Left colon (tissue), 2 donors: ENCODE measurements at places on chromosomes 6 and 20. TPM values are rescaled to one million over a fixed set of nuclear protein-coding genes. Genes with fewer than 3 reads are reported as not detected.

The IL17A gene
- total RNA-seq, result not detected

The ERVFRD-1 gene
- total RNA-seq, result 0.14 TPM

The SAMHD1 gene
- total RNA-seq, result 25.2 TPM

The CTCFL gene
- not detected for total RNA-seq

The FERMT1 gene
- 79.7 TPM for total RNA-seq

The MRPS10 gene
- 30.6 TPM for total RNA-seq

The GSTA2 gene
- total RNA-seq, result not detected

The CCN6 gene
- not detected for total RNA-seq

The HBS1L gene
- 48.9 TPM for total RNA-seq

The HFE gene
- total RNA-seq, result 12.0 TPM

The ZKSCAN8 gene
- 10.7 TPM for total RNA-seq

The F13A1 gene
- 26.9 TPM for total RNA-seq

The LY6G6F gene
- total RNA-seq, result not detected

The XKR7 gene
- total RNA-seq, result 0.06 TPM

DNA sequence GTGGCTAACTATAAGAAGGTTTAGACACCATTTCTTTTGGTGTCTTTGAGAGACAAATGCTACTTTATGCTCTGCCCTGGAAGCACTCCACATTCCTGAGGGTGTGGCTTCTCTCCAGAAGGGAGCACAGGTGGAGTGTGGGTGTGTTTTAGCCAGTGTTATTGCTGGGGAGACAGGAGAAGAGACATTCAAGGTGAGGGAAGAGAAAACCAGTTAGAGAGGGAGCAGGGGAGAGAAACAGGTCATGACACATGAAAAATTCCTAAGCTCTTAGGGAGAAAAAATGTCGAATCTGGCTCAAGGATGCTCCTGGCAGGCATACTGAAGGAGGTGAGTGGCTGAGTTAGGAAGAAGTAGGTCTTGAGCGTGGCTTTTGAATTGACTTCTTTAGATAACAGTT lies 292.8 kb downstream of the CLIC5 start:
- no peak for DNase-seq

GRCh38 chr6:89387516-89388201 lies 24.4 kb downstream of the RRAGD start:
- no peak for DNase-seq

- DNase-seq, result no peak
Measured at GRCh38 chr20:17444091-17444490, 87.1 kb downstream of the BFSP1 start.

DNA sequence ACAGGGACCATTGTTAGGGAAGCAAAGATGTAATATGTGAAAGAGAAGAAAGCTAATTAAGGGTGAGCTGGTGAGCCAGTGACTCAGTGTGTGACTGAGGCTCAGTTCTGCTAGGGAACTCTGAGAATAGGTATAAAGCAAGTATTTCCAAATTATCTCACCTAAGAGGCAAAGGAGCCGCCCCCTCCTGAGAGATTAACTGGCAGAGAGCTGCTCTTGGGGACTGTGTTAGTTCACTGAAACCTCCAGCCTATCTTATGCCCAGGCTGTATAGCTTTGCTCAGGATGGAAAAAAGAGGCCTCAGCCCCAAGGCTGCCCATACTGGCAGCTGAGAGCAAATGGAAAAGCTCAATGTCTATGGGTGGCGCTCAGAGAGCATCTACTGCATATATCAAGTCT lies 152.0 kb downstream of the PAK5 start:
- DNase-seq, result no peak

- no peak for DNase-seq
Measured at GRCh38 chr20:44650771-44651433, 597 bp downstream of the ADA start.

GRCh38 chr6:46380152-46380807 lies 111.0 kb downstream of the RCAN2 start:
- DNase-seq, result no peak

DNA sequence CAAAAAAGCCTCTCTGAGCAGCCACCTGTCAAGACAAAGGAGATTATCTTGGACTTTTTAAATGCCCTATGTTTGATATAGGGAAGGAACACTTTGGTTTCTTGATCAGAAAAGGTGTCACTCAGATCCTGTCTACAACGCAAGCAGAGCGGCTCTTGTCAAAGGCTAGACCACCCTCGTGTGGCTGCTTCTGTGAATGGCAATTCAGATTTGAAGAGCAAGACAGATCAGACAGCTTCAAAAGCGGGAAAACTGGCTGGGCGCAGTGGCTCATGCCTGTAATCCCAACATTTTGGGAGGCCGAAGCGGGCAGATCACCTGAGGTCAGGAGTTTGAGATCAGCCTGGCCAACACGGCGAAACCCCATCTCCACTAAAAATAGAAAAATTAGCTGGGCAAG lies 10.1 kb upstream of the NXT1 start:
- DNase-seq, result peak; percentile 34

GRCh38 chr6:166267526-166267925 lies 40.7 kb downstream of the PRR18 start:
- DNase-seq, result no peak

DNA sequence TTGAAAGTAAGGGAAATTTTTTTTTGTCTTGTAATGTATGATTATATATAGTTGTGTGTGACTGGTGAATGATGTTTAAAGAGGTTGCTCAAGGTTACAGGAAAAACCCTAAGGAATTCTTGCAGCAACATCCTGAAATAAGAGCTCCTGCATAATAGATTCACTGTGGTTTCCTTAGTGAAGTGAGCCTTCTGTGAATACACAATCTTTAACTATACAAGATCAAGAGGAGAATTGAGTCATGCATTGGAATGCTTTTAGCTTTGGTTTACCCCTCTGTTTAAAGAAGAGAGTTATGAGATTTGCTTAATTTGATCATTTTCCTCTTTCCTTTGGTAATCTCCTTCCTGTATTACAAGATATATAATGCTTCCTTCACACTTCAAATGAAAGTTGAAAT lies 141.6 kb upstream of the EYA4 start:
- DNase-seq, result no peak

DNA sequence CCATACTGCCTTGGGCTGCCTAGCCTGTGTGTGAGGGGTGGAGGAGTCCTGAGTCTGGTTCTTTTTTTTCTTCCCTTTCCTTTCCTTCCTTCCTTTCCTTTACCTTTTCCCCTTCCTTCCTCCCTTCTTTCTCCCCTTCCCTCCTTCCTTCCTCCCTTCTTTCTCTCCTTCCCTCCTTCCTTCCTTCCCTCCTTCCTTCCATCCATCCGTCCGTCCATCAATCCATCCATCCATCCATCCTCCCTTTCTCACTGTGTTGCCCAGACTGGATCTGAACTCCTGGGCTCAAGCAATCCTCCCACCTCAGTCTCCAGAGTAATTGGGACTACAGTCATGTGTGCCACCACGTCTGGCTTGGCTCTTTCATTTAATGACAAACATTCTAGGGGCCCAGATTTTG lies 750.7 kb upstream of the CHD6 start:
- DNase-seq, result no peak

- DNase-seq, result no peak
Measured at GRCh38 chr6:10425975-10426780, 11.3 kb upstream of the TFAP2A start.

- DNase-seq, result no peak
Measured at GRCh38 chr6:133101790-133102189, 139.4 kb upstream of the EYA4 start.

DNA sequence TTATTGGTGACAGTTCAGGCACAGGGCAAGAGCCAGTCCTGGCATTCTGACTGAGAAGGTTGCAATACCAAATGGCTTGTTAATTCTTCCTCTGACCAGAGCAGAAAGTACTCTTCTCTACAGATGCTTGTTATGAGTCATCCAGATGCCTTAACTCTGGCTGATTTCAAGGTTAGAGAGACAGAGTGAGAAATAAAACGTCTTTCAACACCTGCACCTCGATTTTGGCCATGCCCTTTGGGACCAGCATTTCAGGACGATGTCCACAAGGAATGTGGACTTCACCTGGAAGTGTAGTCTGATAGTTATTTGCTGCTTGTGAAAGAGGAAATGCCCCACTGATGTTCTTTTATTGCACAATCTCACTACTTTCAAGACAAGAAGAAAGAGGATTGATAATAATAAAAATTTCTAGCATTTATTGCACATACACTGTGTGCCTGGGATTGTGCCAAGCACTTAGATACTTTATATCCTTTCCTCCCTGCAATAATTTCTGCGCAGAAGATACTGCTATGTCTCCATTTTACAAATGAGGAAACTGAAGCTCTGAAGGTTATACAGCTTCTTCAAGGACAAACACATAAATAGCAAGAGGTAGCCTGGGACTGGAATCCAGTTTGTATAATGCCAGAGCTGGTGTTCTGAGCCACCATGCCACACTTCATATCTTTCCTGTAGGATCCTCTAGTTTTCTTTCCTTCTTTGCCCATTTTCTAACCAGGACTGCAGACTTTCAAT lies 33.5 kb upstream of the MCM3 start:
- no peak for DNase-seq

- DNase-seq, result no peak
Measured at GRCh38 chr6:108130262-108130661, 35.6 kb upstream of the NR2E1 start.

GRCh38 chr6:140017470-140017869 lies 643.0 kb upstream of the CITED2 start:
- no peak for DNase-seq

DNA sequence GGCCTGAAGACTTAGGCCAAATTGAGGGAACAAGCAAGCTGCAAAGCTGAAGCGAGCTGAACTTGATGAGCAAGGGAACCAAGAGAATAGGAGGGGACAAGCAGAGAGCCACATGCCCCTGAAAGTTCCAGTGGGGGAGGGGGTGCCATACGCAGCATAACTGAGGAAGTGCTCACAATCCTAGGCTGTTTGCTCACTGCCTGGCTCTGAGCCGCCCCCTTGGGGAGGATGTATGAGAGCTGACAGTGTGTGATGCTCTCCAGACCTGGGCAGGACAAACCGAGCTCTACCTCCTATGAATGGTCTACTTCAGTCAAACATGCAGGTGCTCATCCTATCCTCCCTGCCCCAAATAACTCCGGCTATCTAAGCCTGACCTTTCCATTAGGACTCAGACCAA lies 52.1 kb downstream of the FAXC start:
- no peak for DNase-seq

DNA sequence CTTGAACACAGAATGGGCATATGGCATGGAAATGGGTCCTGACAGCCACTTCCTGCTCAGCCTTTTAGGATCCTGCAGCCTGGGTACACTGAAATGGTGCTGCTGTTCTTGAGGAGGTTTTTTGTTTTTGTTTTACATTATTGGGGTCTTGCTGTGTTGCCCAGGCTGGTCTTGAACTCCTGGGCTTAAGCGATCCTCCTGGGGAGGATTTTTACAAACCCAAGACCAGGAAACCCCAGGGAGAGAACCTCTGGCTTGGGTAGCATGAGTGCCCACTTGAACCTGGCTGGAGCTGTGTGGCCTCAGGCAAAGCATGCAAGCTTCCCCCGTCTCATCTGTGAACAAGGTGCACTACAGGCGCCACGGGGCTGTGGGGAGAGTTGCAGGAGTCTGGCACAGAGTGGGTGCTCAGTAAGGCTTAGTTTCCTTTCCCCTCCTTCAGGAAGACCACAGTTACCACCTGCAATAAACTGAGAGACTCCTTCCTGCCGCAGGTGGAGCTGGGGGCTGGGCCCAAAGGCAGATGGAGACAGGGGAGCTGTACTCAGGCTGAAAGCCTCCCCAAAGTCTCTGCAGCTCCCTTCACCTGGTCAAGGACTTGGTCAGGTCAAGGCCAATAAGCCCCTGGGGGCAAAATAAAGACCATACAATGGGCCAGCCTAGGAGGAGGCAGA lies 1.8 kb downstream of the SLA2 start:
- DNase-seq, result peak; percentile 29

DNA sequence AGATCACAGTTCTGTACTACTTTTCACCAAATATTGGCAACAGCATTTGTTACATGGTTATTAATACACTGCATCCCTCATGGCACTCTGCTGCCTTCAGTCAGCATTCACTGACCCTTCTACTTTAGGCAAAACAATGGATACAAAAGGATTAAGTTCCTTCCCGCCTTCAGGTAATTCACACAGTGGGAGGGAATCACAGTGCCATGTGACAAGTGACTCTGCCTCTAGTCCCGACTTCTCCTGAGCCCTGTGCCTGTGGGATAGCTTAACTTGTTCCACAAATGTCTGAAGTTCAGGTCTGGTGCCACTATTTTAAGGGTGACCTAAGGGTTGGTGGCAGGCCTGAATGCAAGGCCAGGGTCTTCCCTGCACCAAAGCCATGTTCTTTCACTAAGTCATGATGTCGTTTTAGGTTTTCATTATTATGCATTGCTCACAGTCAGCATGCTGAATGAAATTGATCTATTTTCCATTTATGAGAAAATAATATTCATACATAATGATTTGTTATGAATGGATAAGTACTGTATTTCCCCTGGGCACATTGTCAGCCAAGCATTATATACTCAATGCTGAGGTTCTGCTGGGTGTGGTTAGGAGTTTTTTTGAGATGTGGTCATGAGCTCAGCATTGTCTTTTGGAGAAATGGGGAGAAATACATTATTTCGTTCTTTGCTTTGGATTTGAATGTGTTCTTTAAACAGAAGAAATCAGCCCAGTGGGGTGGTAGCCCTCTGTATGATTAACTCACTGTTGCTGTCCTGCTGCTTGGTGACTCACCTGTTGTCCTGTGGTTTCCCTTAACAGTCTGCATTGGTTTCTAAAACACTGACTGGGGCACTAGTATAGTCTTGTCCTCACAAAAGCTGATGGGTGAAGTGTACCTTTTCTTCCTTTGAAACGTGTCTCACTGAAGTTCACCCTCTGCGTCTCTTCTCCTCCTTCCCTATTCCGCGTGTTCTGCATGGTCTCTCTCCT lies 66.4 kb downstream of the AFDN start:
- no peak for DNase-seq

GRCh38 chr6:137019476-137020272 lies 25.1 kb downstream of the IL20RA start:
- DNase-seq, result no peak

- DNase-seq, result no peak
Measured at GRCh38 chr6:138161088-138161337, 726 bp upstream of the ARFGEF3 start.
